Activated CD4-positive, alpha-beta memory T cell treated with anti-CD3 and anti-CD28 coated beads, Interleukin-2, amount 10 ng/mL, durations not matched to agents 7 days and 5 days (primary cell): ENCODE measurements at places on chromosomes 4 and X.

DNA sequence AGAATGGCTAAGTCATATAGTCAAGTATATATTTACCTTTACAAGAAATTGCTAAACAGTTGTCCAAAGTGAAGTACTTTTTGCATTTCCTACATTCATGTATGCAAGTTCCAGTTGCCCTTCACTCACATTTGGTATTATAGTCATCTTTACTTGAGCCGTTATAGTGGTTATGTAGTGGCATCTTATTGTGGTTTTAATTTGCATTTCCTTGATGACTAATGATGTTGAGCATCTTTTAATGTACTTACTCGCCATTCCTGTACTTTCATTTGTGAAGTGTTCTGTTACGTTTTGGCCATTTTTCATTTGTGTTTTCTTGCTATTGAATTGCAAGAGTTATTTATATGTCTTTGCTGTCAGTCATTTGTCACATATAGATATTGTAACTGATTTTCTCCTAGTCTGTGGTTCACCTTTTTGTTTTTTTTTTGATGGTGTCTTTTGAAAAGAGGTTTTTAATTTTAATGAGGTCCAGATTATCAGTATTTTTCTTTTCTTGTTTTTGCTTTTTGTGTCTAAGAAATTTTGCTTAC, 27.6 kb downstream of the ARFIP1 start:
- peak overlapping the region; percentile 48 for H3K4me3 ChIP-seq
- no peak for DNase-seq
- peak overlapping the region; percentile 61 for H3K27ac ChIP-seq
- peaks cover 24% of the 10 kb centered on the region for H3K36me3 ChIP-seq
- no peaks in the 10 kb centered on the region for H3K27me3 ChIP-seq

DNA sequence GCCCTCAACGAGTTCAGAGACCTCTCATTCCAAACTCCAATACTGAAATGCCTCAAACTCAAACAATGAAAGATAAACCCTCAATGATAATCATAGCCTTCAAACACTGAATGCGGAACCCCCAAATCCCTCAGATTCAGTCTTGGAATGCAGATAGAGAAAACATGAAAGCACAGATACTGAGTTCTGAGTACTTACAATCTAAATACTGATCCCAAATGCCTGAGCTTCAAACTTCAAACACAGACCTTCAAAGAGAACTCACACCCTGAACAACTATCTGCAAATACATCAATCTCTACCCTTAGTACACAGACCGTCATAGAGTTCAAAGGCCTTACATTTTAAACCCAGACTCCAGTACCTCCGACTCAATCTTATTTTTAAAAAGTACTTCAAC, 16.9 kb upstream of the PAGE4 start:
- no peak overlapping the region for H3K27ac ChIP-seq
- no peak overlapping the region for H3K4me3 ChIP-seq
- no peaks in the 10 kb centered on the region for H3K4me1 ChIP-seq
- DNase-seq, result no peak

DNA sequence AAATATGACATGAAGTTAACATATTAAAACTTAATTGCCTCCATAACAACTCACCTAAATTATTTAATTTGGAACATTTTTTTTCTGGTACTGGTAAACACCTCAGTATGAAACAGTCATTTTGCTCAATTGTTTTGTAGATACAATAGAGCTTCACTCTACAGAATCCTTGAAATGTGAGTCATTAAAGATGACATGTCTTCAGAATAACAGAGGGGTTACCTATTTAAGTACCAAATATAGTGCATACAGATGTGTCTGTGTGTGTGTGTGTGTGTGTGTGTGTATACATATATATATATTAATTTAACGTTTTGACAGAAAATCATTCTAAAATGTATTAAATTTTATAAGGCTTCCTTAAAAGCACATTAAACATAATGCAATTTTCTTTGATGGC, 297.6 kb downstream of the INPP4B start:
- H3K36me3 ChIP-seq, result no peaks in the 10 kb centered on the region
- no peak overlapping the region for H3K27ac ChIP-seq
- no peaks in the 10 kb centered on the region for H3K27me3 ChIP-seq
- DNase-seq, result no peak

DNA sequence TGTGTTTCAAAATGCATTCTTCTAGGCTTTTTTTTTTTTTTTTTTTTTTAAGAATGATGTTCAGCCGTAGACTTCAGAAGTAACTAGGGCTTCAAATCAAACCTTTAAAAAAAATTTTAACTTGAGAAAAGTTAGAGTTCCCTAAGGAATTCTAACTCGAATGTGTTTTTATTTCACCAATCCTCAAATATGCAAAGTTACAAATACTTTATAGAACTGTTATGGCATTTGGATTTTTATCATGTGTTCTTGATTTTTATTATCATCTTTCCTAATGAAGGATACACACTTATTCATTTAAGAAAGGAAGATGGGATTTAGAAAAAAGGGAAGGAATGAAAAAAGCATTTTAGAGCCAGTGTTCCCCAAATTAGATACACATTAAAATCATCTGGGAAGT, 200.6 kb upstream of the LDB2 start:
- H3K4me1 ChIP-seq, result no peaks in the 10 kb centered on the region
- H3K4me3 ChIP-seq, result no peak overlapping the region
- no peaks in the 10 kb centered on the region for H3K36me3 ChIP-seq

DNA sequence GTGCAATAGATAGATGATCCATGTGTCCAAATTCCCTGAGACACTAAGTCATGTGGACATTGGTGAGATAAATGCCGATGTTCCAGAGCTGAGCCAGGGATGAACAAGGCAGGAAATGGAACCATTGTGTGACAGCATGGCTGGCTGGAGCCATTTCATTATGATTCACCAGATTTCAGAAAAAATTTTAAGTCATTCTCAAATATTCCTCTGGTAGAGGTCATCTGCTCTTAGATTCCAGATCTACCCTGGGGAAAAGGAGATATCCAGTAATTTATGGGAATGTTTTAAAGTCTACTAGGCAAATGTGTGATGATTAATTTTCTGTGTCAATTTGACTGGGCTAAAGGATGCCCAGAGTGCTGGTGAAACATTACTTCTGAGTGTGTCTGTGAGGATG, 287.3 kb downstream of the STK32B start:
- H3K36me3 ChIP-seq, result no peaks in the 10 kb centered on the region
- H3K27ac ChIP-seq, result no peak overlapping the region
- no peaks in the 10 kb centered on the region for H3K4me1 ChIP-seq

- no peaks in the 10 kb centered on the region for H3K27me3 ChIP-seq
- no peak for DNase-seq
- no peak overlapping the region for H3K27ac ChIP-seq
- H3K4me3 ChIP-seq, result no peak overlapping the region
- no peaks in the 10 kb centered on the region for H3K36me3 ChIP-seq
Observed at GRCh38 chr4:101306225-101306624, 41.1 kb downstream of the PPP3CA start.

- H3K27me3 ChIP-seq, result no peaks in the 10 kb centered on the region
- no peak overlapping the region for H3K4me3 ChIP-seq
- no peak overlapping the region for H3K27ac ChIP-seq
- H3K4me1 ChIP-seq, result no peaks in the 10 kb centered on the region
- H3K36me3 ChIP-seq, result no peaks in the 10 kb centered on the region
Observed at GRCh38 chrX:10484683-10485247, 135.6 kb downstream of the MID1 start.

- peak; percentile 59 for DNase-seq
- H3K4me3 ChIP-seq, result peak overlapping the region; percentile 90
- H3K36me3 ChIP-seq, result peaks cover 24% of the 10 kb centered on the region
- H3K4me1 ChIP-seq, result peaks cover 52% of the 10 kb centered on the region
Observed at GRCh38 chrX:48696909-48697727, 584 bp downstream of the SUV39H1 start.

DNA sequence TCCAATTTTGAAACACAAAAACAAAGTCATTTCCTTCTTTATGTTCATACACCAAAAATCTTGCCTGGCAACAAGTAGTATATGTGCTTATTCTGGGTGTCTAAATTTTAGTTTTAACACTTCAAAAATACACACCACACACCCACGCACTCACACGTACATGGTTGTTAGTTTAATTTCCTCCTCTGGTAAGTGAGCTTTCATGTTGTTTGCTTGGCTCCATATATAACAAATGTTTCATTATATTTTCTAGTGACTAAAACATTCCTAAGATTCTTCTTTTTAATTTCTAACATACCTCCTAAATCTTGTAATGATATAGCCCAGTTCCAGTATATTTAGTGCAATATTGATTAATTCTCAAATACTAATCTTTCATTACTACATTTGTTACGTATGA, 80.9 kb downstream of the PRDM5 start:
- peaks cover 12% of the 10 kb centered on the region for H3K4me1 ChIP-seq
- no peaks in the 10 kb centered on the region for H3K36me3 ChIP-seq
- no peak overlapping the region for H3K4me3 ChIP-seq
- H3K27me3 ChIP-seq, result peaks cover 9% of the 10 kb centered on the region
- H3K27ac ChIP-seq, result no peak overlapping the region
- no peak for DNase-seq

DNA sequence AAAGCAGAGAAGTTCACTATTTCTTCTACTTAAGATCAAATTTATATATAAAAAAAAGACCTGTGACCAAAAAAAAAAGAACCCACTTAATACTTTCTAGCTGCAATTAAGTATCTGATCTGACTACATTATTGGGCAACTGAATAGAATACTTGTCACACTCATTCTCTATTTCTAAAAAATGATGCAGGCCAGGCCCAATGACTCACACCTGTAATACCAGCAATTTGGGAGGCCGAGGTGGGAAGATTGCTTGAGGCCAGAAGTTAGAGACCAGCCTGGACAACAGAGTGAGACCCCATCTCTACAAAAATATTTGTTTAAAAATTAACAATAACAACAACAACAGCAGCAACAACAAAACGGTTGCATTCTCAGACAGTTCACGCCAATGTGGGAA, 108.8 kb upstream of the BMP2K start:
- H3K36me3 ChIP-seq, result no peaks in the 10 kb centered on the region
- H3K4me1 ChIP-seq, result peaks cover 34% of the 10 kb centered on the region
- H3K27ac ChIP-seq, result no peak overlapping the region

GRCh38 chr4:55337944-55338343, 8.1 kb upstream of the SRD5A3 start:
- H3K36me3 ChIP-seq, result no peaks in the 10 kb centered on the region
- H3K27me3 ChIP-seq, result no peaks in the 10 kb centered on the region
- H3K4me1 ChIP-seq, result peaks cover 11% of the 10 kb centered on the region
- H3K27ac ChIP-seq, result no peak overlapping the region
- no peak overlapping the region for H3K4me3 ChIP-seq

GRCh38 chrX:96798982-96799381, 84.7 kb upstream of the RPA4 start:
- no peak overlapping the region for H3K27ac ChIP-seq
- no peak overlapping the region for H3K4me3 ChIP-seq
- DNase-seq, result no peak
- no peaks in the 10 kb centered on the region for H3K36me3 ChIP-seq
- H3K27me3 ChIP-seq, result no peaks in the 10 kb centered on the region

DNA sequence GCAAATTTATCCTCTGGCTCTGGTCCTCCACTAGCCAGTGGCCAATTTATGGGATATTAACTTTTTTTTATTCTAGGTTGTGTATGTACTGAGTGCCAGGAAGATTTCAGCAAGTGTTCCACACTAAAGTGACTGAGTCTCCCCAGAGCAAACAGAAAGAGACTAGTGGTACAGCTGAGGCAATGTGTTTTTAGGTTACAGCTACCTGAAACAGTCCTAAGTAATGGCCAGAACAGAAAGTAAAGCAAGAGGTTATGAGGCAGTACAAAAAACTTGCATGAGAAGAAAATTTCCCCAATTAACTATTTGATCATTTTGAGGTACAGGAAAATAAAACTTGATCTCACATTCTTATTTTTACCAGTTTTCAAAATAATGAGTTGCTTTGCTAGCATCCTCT, 31.2 kb downstream of the PRDM8 start:
- H3K36me3 ChIP-seq, result no peaks in the 10 kb centered on the region
- H3K4me1 ChIP-seq, result no peaks in the 10 kb centered on the region
- no peak for DNase-seq
- no peak overlapping the region for H3K27ac ChIP-seq
- H3K27me3 ChIP-seq, result peaks cover 35% of the 10 kb centered on the region

DNA sequence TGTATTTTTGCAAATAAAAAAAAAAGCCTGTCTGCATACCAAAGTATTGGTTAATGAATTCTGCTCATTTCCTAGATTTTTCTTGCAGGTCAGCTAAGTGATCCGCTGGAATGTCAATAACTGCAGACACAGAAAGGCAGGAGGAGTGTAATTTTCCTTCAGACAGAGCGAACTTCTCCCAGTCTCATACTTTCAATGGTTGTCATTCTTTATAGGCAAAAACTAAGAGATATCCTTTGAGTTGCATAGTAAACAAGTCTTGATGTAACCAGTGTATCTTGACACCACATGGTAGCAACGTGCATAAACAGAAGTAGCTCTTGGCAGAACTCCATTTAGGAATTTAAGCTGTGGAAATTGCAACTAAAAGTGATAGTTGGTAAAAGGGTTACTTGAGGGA, 8.2 kb downstream of the CAPN6 start:
- no peaks in the 10 kb centered on the region for H3K4me1 ChIP-seq
- no peak for DNase-seq
- H3K27me3 ChIP-seq, result no peaks in the 10 kb centered on the region

DNA sequence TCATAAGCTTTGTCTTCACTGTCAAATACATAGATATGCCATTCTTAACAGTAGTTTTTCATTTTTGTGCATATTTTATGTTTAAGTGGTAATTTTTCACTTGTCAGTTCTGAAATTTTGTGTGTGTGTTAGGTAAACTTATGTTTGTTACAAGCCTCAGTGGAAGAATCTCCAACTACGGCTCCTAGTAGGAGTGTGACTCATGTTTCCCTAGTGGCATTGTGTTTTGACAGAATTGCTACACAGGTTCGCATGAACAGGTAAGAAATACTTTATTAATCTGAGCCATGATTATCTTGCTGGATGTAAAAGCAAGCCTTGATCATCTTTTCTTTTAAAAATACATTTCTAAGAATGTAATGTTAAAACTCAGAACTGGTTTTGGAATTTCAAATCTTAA, 94.4 kb downstream of the BLTP1 start:
- no peak overlapping the region for H3K4me3 ChIP-seq
- no peak overlapping the region for H3K27ac ChIP-seq
- H3K27me3 ChIP-seq, result no peaks in the 10 kb centered on the region
- no peaks in the 10 kb centered on the region for H3K4me1 ChIP-seq
- H3K36me3 ChIP-seq, result peaks cover 32% of the 10 kb centered on the region

DNA sequence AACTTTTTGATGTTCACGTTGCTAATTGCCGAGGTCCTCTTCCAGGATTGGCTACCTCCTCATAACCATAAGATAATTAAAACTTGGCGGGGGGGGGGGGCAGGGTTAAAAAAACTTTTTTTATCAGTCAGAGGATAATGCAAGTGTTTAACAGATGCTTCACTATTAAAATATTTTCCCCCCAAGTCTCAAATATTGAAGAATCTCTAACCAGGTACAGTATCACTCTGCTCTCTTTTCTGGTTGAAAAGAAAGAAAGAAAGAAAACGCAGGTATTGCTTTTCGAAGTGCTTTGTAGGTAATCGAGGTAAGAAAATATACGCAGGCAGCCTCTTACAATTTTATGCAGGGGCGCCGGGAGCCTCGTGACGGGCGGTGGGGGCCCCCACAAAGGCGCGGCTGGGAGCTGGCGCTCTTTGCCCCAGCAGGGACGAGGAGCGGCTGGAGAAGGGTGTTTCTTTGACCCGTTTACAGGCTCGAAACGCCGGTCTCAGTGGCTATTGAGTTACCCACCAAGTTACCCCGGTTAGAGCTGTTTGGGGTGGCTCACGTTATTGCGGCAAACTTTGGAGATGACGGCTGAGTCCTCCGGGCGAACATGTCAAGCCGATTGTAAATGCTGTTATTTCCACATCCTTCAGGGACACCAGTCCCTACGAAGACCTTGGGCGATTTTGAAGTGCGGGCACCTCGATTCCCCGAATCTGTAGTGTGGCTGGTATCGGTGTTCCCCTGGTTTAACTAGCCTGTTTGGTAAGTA, 477 bp upstream of the HAND2 start:
- peaks cover 31% of the 10 kb centered on the region for H3K36me3 ChIP-seq
- peak overlapping the region; percentile 47 for H3K4me3 ChIP-seq
- peaks cover 86% of the 10 kb centered on the region for H3K27me3 ChIP-seq
- peaks cover 12% of the 10 kb centered on the region for H3K4me1 ChIP-seq
- no peak overlapping the region for H3K27ac ChIP-seq
- no peak for DNase-seq
